ENCODE measurements at places on chromosomes 7 and 10.

GRCh38 chr7:36283711-36284130, 105.9 kb upstream of the ANLN start:
- DNase-seq: no peak

GRCh38 chr7:72336632-72337389, 75.3 kb downstream of the CALN1 start:
- no peak for DNase-seq

GRCh38 chr7:7261863-7262262, 79.5 kb downstream of the C1GALT1 start:
- no peak for DNase-seq

DNA sequence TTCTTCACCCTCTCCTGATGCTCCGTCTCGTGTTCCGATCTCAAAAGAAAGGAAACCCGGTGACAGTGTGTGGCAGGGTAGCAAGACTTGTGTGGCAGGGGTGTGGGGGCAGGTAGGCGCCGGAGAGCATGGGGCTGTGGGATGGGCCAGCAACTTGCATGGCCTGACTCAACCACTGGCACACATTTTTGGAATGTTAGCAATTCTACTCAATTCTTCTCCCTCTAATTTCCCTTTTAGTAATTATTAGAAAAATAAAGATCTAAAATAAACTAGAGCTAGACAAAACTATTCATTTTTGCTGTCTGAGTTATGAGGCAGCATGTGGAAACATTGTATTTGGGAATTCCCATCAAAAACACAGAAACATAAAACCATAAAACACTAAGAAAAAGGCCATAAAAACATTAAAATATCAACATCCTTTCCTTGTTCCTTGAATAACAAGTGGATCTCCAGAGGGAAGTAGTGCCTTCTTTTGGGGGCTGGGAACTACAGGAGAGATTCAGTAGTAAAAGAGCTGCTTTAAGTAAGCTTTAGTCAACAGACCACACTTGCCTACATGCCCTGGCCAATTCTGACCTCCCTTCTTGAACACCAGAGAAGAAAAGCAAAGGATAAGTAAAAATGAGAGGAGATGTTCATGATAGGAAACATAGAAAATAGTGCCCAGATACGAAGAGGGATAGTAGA, 21.8 kb downstream of the SEMA3C start:
- no peak for DNase-seq

- DNase-seq: no peak
Measured at GRCh38 chr7:107501593-107501992, 31.7 kb downstream of the GPR22 start.

DNA sequence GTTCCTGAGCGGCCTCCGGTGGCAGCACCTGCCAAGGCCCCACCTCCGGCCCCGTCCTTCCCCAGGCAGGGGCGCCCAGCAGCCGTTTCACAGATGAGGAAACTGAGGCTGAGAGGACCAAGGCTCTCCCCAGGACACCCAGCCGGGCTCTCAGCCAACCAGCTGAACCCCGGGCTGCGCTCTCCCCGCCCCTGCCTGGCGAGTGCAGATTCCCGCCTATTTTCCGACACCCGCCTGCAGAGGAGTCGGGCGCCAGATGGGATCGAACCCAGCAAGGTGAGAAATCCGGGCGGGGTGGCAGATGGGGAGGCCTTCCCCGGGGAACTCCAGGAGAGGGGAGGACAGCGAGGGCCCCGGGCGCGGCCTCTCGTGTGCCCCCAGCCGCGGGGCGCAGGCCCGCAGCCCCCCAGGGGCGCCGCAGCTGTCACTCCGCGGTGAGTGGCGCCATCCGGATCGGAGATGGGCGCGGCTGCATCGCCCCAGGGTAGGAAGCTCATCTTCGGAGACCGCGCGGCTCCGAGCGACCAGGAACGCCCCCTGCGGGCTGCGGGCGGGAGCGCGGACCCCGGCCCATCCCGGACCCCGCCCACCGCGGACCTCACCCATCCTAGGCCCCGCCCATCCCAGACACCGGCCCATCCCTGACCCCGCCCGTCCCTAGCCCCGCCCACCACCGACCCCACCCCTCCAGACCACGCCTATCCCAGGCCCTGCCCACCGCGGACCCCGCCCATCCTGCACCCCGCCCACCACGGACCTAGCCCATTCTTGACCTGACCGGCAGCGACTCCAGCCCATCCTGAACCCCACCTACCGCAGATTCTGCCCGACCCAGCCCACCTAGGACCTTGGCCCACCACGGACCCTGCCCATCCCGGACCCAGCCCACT, 90.3 kb downstream of the MICALL2 start:
- peak; percentile 42 for DNase-seq

DNA sequence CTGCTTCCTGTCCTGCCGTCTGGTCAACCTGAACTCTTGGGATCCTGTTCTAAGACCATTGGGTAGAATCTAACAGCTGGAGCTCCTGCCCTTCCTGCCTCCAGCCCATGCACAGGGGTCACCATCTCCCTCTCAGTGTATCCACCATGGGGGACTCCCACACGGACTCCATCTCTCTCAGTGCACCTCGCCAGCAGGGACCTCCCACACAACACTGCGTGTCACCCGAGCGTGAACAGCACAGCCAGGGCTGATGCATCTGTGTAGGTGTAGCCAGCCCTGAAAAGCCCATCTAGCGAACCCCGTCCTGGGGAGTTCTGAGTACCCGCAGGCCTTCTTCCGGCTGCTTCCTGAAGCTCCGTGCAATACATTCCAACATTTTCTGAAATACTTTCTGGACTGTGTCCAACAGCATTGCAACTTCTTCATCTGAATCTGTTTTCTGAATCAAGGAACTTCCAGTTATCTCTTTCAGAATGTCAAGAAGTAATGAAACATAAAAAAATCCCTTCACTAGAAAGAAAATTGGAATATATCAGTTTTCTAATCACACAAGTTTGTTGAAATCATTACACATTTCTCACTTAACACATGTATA, 52.5 kb downstream of the NCAPG2 start:
- no peak for DNase-seq

GRCh38 chr10:650886-651615, 38.4 kb downstream of the DIP2C start:
- no peak for DNase-seq

- DNase-seq: no peak
Measured at GRCh38 chr7:106062521-106062931, 49.6 kb downstream of the SYPL1 start.

- no peak for DNase-seq
Measured at GRCh38 chr10:107859065-107859464, 694.6 kb upstream of the SORCS1 start.

- DNase-seq: no peak
Measured at GRCh38 chr10:100909501-100910263, 3.1 kb upstream of the SLF2 start.

DNA sequence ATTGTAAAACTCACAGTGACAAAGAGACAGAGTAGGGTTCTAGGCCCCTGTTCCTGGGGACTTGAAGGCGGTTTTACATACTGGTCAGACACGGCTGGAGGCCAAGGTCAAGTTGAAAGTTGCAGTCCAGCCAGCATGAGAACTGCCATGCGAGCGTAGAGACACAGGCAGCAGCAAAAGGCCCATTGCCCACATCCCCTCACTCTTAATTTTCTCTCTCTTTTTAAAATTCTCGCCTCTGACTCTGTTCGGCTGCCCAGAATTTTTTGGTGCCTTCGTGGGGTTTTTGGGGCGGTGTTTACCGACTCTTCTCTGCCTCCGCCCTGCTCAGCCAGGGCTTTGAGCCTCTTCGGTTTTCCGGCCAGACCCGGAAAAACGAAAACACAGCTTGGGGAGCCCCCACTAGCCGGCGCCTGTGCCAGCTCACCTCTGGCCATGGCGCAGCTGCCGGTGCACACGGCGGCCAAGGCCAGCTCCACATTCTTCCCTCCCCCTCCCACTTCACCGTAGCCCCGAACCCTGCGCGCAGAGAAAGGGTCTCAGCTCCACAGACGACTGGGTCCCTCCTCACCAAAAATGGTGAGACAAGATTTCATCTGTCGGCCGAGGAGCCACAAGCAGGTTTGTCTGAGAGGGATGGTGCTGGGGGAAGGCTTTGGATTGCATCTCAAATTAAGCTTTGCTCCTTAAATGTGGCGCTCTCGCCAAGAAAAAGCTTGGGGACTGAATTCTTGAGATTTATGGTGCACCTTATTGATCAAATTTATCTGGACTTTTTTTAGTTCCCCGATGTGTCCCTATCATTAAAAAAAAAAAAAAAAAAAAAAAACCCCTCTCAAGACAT, 2.3 kb upstream of the HOXA13 start:
- DNase-seq: no peak

- DNase-seq: no peak
Measured at GRCh38 chr7:88357781-88358525, 51.3 kb upstream of the STEAP4 start.

DNA sequence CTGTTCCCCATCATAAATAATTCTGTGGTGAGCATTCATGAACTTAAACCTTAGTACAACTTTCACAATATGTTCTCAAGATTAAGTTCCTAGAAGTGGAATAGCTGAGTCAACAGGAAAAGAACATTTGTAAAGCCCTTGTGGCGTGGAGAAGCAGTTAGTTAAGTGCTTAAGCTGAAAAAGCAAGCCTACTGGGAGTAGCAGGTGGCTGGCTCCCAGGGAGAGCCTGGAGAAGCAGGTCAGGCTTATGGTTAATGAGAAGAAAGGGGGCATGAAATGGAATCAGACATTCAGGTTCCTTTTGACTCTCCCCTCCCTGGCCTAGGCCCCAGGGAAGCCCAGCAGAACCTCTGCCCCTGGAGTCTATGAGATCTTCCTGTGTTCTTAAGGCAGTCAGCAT, 35.3 kb downstream of the VSTM4 start:
- no peak for DNase-seq

- DNase-seq: no peak
Measured at GRCh38 chr10:69123306-69123746, 652 bp upstream of the VPS26A start.

DNA sequence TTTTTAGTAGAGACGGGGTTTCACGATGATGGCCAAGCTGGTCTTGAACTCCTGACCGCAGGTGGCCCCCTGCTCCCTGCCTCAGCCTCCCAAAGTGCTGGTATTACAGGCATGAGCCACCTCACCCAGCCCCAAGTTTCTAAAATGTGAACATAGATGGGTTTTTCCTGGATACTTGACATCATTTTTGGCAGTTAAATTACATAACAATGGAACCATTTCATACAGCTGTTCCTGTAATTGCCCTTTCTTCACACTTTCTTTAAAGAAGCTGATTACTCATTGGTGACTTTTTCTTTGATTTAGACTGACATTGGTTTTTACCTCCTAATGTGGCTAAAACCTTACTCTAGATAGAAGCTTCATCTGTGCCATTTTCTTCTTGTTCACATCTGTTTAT, 5.9 kb downstream of the ZKSCAN1 start:
- DNase-seq: no peak

DNA sequence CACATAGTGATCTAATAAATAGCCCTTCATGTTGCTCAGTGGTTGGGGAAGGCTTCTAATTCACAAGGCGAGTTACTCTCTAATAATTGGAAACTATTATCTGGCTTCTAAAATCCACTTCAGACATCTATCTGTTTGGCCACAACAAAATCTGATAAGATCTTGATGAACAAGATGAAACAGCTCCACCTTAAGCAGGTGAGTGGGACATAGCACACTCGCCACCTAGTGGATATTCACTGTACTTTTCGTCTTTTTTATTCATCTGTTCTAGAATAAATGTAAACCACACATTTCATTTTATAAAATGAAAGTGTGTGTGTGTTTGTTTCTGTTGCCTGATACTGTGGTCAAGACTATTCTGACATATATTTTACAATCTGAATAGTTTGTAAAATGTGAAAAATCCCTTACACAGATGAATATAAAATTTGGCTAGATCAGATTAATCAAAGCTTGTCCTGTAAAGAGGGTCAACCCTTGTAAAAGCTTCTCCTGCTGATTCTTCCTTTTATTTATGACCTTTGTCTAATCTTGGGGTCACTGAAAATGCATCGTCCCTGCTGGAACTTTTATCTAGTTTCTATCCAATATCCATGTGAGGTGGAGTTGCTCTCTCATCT, 26.5 kb upstream of the CNTNAP2 start:
- DNase-seq: no peak

- no peak for DNase-seq
Measured at GRCh38 chr7:128373606-128374005, 12.1 kb upstream of the PRRT4 start.

GRCh38 chr7:158241919-158242318, 345.7 kb downstream of the PTPRN2 start:
- DNase-seq: no peak

GRCh38 chr10:47048526-47048905, 137.3 kb downstream of the PTPN20 start:
- no peak for DNase-seq

- no peak for DNase-seq
Measured at GRCh38 chr10:59880019-59880717, 26.2 kb downstream of the CCDC6 start.

- no peak for DNase-seq
Measured at GRCh38 chr10:32338262-32338661, 8.7 kb downstream of the EPC1 start.

GRCh38 chr7:13288516-13288915, 601.1 kb downstream of the ARL4A start:
- DNase-seq: no peak

GRCh38 chr7:91512958-91513357, 248.7 kb downstream of the FZD1 start:
- no peak for DNase-seq

- no peak for DNase-seq
Measured at GRCh38 chr10:47451273-47451997, 32.5 kb downstream of the ANXA8 start.

DNA sequence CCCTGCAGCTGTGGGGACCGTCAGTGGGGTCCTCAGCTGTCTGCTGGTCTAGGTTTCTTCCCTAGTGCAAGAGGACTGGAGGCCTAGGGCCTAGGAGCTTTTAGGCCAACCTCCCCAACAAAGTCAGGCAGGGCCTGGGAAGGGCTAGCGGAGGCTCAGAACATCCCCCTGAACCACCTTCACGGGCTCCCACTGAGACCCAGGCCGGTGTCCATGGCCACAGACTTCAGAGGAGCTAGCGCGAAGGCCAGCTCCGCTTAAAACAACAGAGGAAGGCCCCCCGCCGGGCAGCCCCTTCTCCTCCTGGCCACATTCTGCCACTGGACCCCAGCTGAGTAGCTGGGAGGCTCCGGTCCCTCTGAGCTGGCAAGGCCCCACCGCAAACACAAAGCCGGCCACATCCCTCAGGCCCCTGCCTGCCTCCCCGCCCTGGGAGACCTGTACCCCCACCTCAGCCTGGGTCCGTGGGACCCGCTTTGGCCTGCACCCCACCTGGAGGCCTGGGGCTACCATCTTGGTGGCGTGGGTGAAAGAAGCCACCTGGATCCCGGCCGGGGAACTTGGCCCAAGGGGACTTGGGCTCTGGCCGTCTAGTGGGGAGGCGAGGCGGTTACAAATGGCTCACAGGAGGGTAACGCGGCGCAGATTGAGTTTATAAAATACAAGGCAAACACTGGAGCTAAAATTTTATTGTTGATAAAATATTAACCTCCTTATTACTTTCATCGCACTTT, 5.4 kb upstream of the UNCX start:
- no peak for DNase-seq

- DNase-seq: no peak
Measured at GRCh38 chr10:84537447-84537931, 209.1 kb downstream of the CCSER2 start.

DNA sequence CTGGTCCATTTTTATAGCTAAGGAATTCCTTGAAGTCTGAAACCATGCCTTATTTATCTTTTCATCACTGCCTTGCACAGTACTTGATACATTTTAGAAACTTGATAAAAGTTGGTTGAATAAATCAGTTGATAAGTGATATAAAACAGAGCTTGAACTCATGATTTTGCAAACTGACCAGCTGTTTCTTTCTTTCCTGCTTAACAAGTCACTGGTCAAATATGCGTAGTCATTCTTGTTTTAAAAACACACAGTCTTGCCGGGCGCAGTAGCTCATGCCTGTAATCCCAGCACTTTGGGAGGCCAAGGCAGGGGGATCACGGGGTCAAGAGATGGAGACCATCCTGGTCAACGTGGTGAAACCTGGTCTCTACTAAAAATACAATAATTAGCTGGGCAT, 6.3 kb downstream of the TPST1 start:
- DNase-seq: no peak
